Mucosa of descending colon (tissue), 3 donors: ENCODE measurements at places on chromosomes 13 and 19.

DNA sequence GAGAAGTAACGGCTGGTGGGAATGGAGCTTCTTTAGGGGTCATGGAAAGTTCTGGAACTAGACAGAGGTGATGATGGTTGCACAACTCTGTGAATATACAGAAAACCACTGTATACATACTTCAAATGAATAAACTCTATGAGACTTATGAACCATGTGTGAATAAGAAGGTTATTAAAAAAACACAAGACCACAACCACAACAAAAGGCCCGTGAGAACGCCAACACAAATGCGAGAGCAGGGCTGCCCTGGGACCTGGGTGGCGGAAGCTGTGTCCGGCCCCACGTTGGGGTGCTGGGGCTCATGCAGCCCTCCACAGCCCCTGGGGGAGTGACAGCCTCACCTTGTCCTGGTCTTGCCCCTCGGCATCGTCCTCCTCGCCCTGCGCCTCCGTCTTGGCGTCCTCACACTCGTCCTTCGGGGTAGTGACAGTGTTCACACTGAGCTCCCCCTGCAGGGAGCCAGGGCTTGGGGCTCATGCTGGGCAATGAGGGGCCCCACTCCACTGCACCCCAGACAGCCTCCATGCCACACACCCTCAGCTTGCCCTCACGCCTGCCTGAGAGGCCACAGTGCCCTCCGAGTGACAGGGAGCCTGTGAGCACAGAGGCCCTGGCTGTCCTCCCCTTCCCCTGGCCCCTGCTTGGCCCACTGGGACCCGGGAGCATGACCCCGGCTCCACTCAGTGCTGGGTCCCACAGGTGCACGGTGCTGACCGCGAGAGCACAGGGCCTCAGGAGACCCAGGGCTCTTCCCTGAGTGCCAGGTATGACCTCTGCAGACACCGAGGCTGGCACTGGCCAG lies 16.0 kb downstream of the IZUMO4 start:
- DNase-seq = no peak

DNA sequence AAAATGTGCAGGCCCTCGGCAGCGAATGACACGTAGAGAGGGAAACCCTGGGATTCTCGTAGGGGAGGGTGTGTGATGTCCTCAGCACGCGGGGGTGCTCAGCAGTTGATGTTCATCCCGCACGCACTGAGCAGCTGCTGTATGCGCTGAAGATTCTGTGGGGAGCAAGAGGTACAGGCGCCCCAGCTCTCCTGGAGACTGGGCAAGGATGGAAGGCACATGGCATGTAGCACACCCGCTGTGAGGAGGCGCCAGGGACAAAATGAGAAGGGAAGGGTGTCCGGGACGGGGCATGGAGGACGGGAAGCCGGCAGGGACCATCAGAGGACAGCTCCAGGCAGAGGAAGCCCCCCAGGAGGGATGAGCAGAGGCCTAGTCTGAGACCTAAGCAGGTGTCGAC lies 15.4 kb downstream of the ATP11A start:
- no peak for DNase-seq

DNA sequence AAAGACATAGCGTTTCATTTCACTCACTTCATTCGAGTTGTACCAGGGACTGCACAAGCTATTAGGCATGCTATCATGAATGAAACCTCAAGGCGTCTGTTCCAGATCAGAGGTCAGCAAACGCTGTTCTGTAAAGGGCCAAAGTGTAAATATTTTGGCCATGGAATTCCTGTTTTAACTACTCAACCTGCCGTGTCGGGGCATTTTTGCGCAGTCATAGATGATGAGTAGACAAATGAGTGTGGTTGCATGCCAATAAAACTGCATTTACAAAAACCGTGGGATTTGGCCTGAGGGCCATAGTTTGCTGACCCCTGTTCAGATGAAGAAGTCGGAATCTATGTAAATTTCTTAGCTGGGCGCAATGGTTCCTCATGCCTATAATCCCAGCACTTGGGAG lies 6.5 kb downstream of the INSR start:
- DNase-seq = no peak

DNA sequence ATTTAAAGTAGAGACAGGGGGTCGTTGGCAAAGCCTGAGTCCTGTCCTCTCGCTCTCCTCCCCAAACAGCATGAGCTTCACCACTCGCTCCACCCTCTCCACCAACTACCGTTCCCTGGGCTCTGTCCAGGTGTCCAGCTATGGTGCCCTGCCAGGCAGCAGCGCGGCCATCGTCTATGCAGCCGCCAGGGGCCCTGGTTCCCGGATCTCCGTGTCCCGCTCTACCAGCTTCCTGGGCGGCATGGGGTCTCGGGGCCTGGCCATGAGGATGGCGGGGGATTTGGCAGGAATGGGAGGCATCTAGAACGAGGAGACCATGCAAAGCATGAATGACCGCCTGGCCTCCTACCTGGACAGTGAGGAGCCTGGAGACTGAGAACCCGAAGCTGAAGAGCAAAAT lies 1117.2 kb upstream of the MIR17HG start:
- no peak for DNase-seq

DNA sequence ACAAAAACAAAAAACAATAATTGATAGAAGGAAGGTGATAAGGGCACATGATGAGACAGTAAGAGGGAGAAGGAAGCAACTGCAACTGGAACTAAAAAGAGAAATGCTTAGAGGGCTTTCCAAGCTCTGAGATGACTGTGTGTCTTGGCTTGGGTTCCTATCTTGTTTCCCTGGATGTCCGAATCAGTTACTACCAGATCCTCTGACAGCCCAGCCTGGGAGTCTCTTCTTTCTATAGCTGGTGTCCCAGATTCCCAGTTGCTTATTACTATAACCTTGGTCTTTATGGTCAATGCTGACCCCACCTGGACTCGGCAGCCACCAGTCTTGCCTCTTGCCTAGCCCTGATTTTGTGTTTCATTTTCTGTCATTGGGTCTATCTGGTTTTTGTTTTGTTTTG lies 116.4 kb downstream of the RFC3 start:
- DNase-seq = no peak

DNA sequence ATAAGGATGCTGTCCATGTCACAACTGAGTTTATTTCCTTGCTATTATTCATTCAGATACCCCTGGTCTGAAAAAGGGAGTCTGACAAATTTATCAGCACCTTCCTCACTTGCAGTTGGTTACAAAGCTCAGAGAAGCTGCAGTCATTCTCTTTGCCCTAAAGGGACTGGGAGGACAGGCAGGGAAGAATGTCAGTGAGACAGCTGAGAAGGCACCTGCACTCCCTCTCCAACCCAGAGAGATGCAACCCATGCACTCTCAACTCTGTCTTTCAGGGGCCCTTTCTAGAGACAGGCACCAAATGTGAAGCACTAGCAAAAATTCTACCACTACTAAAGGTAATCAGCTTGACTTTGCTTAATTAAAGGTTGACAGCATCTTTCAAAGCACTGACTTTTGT lies 83.3 kb downstream of the CRYL1 start:
- no peak for DNase-seq

DNA sequence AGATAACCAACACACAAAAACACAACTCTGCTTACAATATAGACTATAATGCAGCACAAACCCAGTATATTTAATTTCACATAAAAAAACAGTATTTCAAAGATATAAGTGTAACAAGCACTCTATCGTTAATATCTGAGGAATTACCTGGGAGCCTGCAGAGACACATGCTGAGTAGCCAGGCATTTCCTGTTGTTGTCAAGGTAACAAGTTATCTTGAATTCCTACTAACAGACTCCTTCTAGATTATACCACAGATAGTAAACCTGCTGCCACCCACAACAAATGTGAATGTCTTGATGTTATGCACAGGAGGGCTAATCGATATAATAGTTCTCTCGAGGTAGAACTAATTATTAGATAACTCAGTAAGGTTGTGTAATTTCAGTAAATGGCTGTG lies 826.0 kb upstream of the PRR20A start:
- no peak for DNase-seq

GRCh38 chr19:16473875-16474392 lies 2.2 kb upstream of the EPS15L1 start:
- DNase-seq = no peak

DNA sequence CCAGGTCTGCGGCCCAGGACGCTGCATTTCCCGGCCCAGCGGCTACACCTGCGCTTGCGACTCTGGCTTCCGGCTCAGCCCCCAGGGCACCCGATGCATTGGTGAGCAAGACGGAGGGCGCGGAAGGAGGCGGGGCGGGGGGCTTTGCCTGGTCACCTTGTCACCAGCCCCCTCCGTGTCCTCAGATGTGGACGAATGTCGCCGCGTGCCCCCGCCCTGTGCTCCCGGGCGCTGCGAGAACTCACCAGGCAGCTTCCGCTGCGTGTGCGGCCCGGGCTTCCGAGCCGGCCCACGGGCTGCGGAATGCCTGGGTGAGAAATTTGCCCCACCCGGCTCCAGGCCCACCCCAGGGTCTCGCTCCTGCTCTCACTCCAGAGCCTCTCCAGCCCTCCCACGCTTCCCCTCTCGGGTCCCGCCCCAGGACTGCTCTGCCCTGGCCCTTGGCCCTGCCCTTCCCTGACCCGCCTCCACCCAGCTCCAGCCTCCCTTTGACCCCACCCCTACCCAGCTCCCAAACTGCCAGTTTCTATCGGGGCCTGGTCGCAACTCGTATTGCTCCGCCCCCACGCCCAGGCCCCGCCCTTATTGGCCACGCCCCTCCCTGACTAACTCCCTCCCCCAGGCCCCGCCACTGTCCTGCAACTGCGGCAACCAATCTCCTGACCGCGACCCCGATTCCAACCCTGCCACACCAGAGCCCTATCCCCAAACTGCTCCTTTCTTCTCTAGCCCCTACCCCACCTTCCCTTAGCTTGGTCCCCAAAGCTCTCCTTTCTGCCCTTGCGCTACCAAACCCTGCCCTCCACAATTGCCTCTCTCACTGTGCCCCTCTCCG lies 8.6 kb downstream of the LTBP4 start:
- peak; percentile 98 for DNase-seq
